Activated B cell treated with CpG ODN at 0.5 μM for 24 hours (primary cell): ENCODE measurements at places on chromosomes 3 and 15. TPM values are rescaled to one million over a fixed set of nuclear protein-coding genes. Genes with fewer than 3 reads are reported as not detected.

The ANAPC13 gene
- total RNA-seq, result 27.5 and 31.3 TPM in 2 replicates

DNA sequence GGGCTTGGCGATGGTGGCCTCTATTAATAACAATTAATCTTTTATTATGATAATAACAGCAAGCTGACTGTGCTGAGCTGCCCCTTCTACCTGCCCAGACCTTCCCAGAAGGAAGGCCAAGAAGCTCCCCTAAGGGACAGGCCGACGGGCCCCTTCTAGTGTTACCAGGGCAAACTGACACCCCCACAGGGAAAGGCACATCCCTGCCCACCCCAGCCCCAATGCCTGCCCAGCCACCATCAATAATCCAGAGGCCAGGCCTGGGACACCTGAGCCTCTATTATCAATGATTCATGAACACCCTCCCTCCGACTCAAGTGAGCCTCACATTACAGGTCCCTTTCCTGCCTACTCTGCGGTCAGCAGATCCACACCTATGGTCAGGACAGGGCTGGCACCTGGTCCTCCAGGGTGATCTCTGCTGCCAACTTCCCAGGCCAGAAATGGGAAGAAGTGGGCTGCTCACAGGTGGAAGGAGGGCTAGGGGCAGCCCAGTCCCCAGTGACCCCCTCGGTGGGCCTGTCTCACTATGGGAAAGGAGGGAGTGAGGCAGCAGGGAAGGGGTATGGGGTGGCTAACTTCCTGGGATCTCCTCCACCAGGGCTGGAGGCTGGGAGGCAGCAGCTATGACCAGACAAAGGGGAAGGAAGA is 1.8 kb downstream of the TWF2 start:
- DNase-seq, result no peak

- DNase-seq, result no peak
These were observed 35.2 kb downstream of the HMCES start for GRCh38 chr3:129313665-129314385.

GRCh38 chr15:95086531-95087252 is 855.3 kb downstream of the MCTP2 start:
- DNase-seq, result no peak

DNA sequence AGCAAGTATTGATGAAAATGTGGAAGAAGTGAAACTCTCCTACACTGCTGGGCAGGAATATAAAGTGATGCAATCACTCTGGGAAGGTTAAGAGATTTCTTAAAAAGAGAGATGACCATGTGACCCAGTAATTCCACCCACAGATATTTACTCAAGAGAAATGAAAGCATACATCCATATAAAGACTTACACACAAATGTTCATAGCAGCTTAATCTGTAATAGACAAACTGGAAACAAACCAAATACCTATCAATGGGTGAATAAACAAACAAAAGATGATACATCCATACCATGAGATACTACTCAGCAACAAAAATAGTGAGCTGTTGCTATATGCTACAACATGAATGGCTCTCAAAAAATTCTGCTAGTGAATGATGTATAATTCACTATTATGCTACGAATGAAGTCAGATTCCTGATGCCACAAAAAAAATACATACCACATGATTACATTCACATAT is 463.3 kb downstream of the MAGI1 start:
- no peak for DNase-seq

DNA sequence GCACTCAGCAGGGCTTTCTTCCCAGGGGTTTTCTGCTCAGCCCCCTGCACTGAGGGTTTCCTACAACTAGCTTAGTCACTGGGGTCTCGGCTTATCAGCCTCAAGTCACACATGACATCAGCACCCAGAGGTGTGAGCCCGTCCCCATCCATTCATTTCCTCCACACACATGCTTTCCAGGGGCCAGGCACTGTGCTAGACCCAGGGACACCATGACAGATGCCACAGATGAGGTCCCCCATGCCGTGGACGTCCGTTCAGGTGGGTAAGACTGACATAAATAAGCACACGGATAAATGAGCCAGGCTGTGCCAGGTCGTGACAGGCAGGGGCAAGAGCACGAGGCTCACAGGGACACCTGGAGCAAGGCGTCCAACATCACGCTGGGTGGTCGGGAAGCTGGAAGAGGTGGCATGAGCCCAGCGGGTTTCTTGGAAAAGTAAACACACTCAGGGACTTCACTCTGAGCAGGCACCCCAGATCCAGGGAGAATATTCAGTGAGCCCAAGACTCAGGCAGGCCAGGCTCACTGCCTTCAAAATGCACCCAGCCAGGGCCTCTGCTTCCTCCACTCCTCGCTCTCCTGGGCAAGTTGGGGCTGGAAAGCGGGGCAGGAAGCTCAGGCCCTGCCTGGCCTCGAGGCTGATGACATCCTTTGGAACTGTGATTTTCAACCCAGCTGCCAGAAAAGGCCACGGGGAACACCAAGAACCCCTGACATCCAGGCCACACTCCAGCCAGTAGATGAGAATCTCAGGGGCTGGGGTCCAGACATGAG is 139.3 kb downstream of the CHSY1 start:
- no peak for DNase-seq

- no peak for DNase-seq
These were observed 953.1 kb upstream of the NR2F2 start for GRCh38 chr15:95377258-95377852.

DNA sequence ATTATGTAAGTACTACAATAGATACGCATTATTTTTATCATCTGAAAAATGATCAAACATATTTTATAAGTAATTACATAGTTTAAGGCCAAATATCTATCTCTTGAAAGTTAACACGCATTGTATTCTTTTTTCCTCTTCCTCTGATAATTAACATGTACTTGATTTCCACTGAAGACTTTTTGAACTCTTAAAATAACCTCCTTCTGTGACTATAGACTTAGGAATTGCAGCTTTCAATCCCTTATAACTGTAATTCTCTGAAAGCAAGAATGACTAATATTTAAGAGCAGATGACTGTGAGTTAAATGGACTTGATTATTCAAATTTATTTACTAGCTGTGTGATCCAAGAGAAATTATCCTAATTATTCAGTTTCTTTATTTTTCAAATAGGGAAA is 730.6 kb upstream of the NECTIN3 start:
- no peak for DNase-seq

- DNase-seq, result no peak
These were observed 342.2 kb downstream of the NLGN1 start for GRCh38 chr3:173739726-173740125.
